Kasumi-1 (cell line): ENCODE measurements at places on chromosomes 16 and 17.

DNA sequence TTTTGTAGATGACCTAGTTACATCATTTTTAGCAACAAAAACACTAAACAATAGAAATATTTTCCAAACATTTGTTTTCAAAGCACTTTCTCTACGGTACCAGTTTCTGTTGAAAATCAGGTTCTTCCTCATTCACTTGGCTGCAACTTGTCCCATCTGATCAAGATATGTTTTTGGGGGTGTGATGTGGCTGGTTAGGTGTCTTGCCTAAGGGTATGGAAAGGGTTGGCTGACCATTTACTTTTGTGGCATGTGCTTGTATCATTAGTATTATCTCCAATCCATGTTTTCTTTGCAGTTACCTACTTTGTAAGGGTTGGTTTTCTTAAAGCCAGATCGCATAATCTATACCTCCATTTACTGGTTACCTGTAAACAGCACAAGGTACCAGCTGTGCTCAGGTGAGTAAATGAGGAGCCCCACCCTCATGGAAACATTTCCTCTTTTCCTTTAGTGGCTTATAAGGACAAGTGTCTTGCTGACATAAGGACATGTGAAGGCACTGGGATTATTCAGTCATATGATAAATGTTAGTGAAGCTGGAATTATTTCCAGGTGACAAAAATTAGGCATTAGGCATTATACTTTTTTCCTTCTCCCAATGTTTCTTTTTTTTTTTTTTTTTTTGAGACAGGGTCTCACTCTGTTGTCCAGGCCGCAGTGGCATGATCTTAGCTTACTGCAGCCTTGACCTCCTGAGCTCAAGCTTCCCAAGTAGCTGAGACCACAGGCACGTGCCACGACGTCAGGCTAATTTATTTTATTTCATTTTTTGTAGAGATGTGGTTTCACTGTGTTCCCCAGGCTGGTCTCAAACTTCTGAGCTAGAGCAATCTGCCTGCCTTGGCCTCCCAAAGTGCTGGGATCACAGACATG is 162.0 kb downstream of the CCDC182 start:
- DNase-seq = no peak

- no peak for DNase-seq
Observed at GRCh38 chr16:81715358-81716196, 63.5 kb upstream of the PLCG2 start.

GRCh38 chr17:8441690-8442089 is 6.0 kb downstream of the NDEL1 start:
- no peak for DNase-seq

DNA sequence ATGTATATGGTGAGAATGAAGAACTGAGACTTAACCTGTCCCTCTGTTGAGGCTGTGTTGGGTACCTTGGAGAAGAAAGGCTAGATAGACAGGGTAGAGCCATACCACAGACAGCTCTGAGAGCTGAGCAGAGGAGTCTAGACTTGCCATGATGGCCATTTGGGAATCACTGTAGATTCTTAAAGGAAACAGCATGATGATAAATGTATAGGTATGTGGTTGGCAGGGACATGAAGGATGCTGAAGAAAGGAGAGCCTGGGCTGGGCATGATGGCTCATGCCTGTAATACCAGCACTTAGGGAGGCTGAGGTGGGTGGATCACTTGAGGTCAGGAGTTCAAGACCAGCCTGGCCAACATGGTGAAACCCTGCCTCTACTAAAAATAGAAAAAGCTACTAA is 114.4 kb upstream of the HAS3 start:
- DNase-seq = no peak

- DNase-seq = no peak
Observed at GRCh38 chr17:52604105-52604504, 445.6 kb upstream of the CA10 start.

DNA sequence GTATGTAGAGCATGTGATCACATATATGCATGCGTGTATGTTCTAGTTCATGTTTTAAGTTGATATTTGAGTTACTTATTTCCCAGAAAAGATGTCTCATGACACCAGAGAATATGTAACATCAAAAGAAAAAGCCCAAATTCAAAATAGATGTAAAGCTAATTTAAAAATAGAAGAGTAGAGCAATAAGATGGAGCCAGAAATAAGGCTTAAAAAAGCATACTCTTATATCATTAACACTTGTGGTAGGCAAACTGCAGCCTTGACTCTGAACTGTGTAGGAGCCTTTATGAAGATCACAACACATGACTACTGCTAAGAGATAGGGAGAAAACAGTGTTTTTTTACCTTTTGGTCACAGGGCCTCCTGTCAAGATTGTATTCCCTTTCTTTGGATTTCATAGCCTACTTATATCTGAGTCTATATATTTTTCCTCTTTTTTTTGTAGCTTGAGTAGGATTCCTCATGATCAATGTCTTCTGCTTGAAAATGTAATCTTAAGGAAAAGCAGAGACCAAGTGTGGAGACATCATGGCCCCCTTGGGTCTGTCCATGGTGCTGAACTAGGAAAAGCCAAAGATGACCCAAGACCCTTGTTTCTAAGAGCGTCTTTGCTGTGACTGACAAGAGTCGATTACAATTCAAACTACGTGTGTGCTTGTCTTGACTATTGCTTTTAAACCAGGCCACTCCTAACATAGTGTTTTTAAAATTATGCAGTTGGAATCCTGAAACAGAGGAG is 390.4 kb downstream of the SHISA9 start:
- no peak for DNase-seq

DNA sequence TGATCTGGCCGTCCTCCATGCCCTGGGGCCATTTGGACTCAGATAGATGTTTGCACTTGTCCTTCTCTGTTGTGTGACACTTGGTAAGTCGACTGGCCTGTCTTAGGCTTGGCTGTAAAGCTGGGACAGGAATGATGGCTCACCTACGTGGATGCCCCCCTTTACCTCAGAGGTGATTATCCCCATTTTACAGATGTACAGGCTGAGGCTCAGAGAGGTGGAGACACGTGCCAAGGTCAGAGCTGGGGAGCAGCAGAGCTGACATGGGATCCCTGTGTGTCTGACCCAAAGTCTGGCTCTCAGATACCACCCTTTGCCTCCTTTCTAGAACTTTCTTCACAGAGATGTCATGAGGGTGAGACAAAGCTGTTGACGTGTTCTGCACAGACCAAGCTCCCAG is 71.3 kb upstream of the CIBAR2 start:
- no peak for DNase-seq

DNA sequence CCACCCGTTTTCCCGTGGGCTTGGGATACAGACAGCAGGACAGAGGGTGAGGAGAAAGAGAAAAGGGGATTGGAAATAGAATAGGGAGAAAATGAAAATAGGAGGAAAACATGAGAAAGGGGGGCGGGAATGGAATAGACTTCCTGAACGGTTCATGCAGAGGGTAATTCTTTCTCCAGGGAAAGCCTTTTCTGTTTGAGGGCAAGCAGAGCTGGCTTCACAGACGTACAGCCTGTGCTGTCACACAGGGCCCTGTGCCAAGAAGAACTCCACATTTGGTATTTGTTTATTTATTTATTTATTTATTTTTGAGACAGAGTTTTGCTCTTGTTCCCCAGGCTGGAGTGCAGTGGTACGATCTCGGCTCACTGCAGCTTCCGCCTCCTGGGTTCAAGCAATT is 12.0 kb downstream of the MILR1 start:
- no peak for DNase-seq

- no peak for DNase-seq
Observed at GRCh38 chr16:81181013-81181720, 57.3 kb upstream of the BCO1 start.

GRCh38 chr17:20121359-20122253 is 112.4 kb downstream of the SPECC1 start:
- DNase-seq = peak; percentile 25

DNA sequence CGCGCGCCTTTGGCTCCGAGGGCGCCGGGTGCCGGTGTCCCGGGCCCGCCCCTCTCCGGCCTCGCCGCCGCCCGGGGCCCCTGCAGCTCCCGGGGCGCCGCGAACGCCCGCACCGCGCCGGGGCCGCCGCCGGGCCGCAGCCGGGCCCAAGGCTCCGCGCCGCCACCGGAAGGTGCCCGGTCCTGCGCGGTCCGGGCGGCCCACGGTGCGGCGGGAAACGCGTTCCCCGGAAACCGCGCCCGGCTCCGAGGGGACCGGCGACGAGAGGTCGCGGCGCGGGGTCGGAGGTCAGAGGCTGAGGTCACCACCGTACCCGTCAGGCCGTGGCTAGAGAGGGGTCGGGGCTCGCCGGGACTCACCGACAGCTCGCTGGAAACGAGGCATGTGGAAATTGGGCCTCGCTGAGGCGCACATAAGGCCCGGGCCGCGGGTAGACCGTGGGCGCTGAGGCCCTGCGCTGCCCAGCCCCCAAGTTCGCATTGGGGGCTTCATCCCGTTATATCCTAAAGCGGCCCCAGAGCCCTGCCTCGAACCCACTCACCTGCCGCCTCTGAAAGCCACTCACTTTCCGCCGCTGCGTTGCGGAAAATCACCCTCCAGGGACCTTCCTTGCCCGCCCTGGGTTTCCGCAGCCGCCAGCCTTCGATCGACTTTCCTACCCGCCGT is at the start of gene DUS1L:
TSS of gene DUS1L (minus strand) at position 167 of the 666 bp plus-strand sequence. CDS start 745 bp downstream, outside the sequence.
- peak; percentile 40 for DNase-seq

DNA sequence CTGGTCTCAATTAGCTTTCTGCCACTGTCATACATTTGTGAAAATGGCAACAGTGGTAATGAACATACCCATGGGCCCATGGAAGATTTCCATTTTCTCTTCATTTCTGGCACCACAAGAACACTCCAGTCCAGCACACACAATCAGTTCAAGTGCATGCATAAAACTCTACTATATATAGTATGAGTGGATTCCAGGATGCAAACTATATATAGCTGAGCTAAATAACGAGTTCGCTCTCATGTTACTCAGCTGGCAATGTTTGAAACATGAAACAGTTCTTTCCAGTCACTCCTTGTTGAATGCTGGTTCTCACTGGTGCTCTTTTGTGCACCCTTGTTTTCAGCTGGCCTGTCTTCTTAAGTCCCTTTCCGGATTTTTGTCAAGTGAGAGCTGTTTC is 75.2 kb upstream of the DHX40 start:
- DNase-seq = no peak

GRCh38 chr17:80992948-80993624 is 1.4 kb downstream of the CHMP6 start:
- no peak for DNase-seq

DNA sequence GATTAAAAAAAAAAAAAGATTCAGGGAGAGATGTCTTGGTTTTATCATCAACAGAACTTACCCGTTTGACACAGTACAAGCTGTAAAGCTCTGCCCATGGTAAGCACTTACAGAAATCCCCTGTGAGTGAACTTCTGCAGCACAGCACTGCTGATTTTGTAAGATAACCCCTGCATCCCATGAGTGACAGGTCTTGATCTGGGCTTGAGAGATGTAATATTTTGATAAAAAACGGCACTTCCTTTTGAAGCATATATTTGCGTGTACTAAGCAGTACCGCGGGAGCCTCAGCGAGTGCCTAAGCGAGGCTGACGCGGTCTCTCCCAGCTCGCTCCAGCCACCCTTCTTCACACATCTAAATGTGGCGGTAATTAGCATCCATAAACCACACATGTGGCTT is 50.5 kb downstream of the IKZF3 start:
- DNase-seq = no peak

- DNase-seq = no peak
Observed at GRCh38 chr17:32803544-32803943, 73.4 kb downstream of the MYO1D start.

DNA sequence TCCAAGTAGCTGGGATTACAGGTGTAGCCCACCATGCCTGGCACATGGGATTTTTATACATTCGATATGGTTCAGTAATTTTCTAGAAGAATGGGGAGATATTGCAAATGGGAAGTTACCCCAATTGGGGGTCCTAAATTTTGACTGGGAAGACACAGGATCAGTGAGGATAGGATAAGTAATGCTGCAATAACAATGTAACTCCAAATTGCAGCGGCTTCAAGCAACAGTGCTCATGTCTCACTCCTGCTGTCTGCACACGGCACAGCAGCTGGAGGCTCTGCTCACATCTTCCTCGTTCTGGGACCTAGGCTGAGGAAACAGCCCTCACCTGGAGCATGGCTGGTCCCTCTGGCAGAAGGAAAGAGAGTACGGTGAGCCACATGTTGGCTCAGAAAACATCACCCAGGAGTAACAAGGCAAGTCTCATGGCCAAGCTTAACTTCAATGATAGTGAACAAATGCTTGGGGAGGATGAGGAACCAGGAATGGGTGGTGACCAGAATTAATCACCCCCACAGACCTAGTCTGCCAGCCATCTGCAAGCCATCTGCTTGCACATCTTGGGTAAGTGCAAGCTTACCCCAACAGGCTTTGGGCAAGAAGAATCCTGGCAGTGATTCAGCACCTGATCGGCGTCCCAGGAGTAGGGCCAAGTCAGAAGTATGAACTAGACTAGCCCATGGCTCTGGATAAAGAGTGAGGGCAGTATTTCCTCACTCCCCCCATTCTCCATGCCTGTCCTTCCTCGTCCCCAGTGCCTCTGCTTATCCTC is 229.2 kb downstream of the COPRS start:
- no peak for DNase-seq

DNA sequence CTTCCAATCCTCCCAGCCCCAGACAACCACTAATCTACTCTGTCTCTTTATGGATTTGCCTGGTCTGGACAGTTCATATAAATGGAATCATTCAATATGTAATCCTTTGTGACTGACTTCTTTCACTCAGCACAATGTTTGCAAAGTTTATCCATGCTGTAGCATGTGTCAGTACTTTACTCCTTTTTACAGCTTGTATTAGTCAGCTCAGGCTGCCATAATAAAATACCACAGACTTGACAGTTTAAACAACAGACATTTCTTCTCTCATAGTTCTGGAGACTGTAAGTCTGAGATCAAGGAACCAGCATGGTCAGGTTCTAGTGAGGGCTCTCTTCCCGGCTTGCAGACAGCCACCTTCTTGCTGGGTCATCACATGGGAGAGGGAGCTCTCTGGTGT is 41.3 kb downstream of the GPRC5B start:
- DNase-seq = no peak

DNA sequence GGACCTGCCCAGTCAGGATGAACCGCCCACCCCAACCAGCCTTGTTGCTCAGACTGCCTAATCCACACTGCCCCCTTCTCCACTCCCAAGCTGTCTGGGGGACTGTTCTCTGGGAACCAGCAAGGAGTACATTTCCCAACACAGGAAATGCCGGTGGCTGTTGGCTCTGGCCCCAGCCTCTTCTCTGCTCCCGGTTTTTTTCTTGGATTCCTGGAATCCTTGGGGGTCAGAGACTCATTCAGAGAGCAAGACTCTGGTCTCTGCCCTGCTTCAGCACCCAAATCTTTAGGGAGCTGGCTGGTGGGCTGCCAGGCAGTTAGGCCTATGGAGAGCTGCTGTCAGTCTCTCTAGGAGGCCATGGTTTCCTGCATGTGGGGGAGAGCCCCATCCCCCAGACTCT is 10.8 kb upstream of the MTMR4 start:
- DNase-seq = no peak

- no peak for DNase-seq
Observed at GRCh38 chr17:3732210-3732621, 8.5 kb downstream of the HASPIN start.

- DNase-seq = no peak
Observed at GRCh38 chr17:39339272-39339671, 62.2 kb downstream of the FBXL20 start.

GRCh38 chr17:72518159-72518732 is 397.4 kb downstream of the SOX9 start:
- no peak for DNase-seq

- DNase-seq = no peak
Observed at GRCh38 chr16:8867216-8867931, 1.4 kb downstream of the CARHSP1 start.

- DNase-seq = no peak
Observed at GRCh38 chr16:49338611-49339265, 34.9 kb upstream of the C16orf78 start.
